Stimulated activated CD8-positive, alpha-beta memory T cell treated with anti-CD3 and anti-CD28 coated beads, Interleukin-4, amount 100 ng/mL, for 4 hours (primary cell): ENCODE measurements at places on chromosomes 1 and 21.

DNA sequence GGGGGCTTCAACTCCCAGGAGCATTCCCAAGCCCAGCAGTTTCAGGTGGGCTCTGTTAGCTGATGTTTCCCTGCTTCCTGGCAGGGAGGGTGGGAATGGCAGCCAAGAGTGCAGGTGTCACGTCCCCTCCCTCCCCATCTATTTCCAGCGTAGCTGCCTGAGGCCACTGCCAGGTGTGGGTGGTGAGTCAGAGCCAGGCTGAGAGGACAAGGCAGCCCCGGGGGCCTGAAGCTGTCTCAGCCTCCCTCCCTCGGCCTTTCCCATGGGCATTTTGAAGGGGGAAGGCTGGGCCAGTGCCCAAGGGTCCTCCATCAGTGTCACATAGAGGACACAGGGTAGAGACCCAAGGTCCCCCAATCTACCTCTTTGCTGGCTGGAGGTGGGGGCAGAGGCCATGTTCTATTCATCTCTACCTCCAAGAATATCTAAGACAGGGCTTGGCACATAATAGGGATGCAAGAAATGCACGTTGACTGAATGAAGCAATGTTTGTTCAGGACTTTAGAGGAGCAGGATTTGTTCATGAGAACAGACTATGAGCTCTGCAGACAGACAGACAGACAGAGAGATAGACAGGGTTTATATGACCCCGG, 34.4 kb upstream of the ID3 start:
- DNase-seq: no peak

DNA sequence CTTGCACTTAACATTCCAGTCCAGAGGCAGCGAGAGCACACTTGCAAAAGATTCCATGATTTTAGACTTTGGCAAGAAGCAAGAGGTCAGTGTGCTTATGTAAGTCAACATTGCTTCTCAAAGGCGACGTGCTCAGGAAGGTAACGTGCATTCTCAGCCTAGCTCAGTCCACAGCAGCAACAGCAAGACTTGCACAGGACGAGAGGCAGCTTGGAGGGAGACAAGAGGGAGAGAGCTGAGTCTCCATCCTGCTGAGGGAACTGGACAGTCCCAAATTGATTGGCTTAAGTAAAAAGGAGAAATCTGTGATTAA, 56.5 kb downstream of the PTP4A2 start:
- no peak for DNase-seq

DNA sequence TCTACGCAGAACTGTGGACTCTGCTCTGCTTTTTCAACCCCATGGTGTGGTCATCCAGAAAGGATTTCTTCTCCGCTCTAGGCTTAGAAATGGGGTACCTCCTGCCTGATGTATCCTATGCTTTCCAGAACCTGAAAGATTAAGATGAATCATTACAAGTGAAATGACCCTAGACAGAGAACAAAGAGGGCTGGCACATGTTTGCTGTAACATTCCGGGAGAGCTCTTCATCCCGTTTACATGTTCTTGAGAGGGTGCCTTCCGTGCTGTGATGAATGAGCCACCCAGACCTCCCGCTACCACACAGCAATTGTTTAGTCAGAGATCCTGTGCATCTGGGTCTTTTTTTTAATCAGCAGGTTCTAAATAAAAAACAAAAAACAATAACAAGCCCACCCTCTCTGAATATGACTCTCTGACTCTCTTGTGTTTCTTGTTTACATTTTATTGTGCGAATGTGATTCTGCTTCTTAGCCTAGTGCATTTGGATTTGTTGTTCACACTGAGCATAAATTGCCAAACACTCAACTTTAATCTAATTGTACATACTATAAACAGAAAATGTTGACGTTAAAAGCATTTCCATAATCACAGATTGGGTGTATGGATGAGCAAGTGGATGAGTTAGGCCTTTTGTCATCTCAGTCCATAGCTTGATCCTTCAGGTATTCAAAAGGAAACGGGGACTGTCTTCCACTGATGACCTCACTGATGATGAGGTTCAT, 87.1 kb downstream of the GPR88 start:
- DNase-seq: no peak

DNA sequence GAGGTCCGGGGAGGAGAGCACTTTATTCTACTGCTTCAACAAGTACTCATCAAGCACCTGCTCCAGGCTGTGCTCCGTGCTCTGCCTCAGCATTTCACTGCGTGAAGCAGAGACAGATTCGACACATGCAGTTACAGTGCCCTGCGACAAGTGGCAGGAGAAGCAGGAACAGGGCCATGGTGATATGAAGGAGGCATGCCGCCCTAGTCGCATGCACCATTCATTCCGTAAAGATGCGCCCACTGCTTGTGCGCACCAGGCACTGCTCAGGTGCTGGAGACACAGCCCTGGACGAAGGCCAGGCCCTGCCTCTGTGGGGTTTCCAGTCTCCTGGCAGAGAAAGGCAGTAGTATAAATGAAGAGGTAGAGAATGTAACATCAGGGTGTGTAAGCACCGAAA, 206.6 kb downstream of the HIVEP3 start:
- no peak for DNase-seq

DNA sequence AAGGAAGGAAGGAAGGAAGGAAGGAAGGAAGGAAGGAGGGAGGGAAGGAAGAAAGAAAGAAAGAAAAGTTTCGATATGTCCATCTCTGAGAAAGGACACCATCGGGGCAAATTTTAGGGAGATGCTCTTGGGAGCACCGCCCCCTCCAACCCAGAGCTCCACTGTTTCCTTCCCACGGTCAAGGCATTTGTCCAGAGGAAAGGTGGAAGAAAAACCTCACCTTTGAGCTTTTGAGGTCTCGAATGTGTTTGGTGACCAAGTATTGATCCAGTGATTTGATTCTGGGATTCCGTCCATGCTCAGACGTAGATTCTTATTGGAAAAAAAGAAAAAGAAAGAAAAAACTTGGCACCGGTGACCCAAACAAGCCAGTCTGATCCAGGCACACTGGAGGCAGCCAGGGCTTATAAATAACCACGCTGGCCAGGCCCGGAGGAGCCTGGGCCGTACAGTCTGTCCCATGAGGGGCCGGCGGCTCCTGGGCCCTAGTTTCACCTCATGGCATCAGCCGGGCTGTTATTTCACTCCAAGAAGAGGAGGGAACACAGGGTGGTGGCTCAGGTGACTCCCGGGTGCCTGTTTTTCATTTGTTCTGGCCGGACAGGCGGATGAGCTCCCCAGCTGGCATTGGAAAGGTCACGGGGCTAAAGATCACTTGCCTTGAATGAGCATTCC, 36.1 kb upstream of the SLC25A33 start:
- no peak for DNase-seq
